ENCODE measurements at places on chromosomes 2 and 18.

DNA sequence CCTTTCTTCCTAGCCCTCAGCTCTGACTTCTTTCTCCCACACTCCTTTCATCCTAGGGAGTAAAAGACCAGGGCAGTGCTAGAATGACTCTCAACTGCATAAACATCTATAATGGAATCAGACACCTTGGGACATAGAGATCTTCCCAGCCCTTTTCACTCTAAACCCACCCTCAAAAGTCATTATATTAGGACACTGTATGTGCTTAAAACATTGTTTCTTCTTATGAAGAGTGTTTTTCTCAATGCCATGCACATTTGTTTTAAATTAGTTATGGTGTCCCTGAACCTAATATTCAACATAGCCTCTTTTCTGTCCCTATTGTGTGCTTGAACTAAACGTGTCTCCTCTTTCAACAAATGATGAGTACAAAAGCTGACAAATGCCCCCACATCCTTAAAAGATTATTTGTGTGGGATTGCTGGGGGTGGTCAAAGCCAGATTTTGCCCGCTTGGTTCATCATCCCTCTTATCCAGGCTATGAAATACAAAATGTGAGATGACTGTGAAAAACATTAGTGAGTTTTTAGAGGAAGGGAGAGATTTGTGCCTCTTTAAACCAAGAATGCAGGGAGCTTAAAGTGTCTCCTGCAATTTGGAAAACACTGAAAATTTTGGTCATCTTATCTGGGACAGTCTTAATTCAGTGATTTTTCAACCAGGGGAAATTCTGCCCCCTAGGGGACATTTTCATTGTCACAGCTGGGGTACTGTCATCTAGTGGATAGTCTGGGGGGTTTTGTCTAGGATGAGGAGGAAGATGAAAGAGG lies 29.0 kb downstream of the SERPINB5 start:
- DNase-seq: no peak

- no peak for DNase-seq
Measured at GRCh38 chr2:55929476-55929875, 5.9 kb upstream of the EFEMP1 start.

- DNase-seq: no peak
Measured at GRCh38 chr2:200509235-200509611, 645 bp downstream of the KCTD18 start.

DNA sequence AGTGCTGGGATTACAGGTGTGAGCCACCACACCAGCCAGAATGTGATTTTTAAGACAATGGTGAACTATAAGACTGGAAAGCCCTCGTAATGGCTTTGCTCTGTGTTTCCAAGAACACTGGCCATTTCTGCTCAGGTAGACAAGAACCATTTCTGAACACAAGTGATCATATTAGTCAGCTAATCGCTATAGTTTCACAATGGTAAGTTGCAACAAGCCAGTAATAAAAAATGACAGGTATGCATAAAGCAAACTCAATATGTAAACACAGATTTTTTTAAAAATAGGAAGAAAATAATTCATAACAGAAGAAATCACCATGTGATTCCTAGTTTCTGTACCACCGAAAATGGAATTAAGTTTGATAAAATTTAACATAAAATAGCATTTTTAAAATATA lies 166.5 kb downstream of the THADA start:
- no peak for DNase-seq

GRCh38 chr2:133326652-133327397 lies 241.4 kb downstream of the NCKAP5 start:
- no peak for DNase-seq

DNA sequence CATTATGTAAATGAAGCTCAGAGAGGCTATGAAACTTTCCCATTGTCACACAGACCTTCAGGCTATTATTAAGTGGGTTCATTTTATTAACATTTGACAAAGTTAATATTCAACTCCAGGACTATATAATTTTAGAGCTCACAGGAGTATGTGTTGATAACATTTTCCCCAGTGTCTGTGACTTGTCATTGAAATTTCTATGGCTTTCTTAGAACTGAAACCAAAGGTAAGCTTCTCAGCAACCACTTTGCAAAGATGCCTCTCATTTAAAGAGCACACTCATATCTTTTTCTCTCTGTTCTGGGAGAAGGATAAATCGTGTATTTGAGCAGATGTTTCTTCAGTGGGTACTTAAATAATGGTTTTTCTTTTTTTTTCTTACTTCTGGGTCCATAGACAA lies 61.8 kb upstream of the LHCGR start:
- no peak for DNase-seq

GRCh38 chr2:85732467-85733120 lies 21.2 kb upstream of the ATOH8 start:
- DNase-seq: no peak

DNA sequence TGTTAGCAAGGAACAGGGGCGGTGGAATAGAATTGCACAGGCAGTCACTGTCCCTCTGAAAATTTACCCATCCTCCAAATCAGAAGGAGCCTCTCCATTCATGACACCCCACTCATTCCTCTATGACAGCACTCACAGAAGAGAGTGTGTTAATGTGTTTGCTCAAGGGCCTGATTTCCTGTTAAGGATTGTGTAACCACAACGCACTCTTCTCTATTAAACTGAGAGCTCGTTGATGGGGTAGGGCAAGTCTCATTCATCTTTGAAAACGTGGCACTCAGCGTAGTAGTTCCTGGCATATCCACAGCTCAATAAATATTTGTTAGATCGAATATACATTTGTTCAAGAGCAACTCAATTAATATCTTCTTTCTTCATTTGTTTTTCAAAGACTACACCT lies 106.4 kb downstream of the VAPA start:
- DNase-seq: no peak

DNA sequence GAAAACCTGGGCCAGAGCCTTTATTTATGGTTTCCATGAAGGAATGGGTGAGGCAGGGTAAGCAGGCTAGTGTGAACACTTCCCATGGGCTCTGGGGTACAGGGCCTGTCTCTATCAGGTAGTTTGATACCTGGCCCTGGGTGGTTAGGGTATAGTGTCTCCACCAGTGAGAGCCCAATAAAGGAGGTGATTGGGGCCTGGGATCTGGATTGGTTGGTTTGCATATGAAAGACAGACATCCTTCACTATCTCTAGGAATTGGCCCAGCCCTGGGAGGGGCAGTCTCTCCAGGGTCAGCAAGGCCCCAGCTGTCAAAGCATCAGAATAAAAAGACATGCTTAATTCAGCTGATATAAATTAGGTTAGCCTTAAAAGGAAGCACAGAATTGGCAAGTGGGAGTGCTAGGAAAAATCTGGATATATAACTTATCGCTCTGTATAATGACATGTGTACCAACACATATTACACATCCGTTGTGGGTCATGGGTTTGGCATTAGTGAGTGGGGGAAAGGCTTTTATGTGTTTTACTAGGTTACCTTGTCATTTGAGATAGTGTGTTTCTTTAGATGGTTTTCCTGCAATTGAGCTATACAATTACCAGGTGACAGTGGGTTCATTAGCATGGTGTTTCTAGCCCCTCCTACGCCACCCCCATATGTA lies 18.5 kb upstream of the TMEM178A start:
- DNase-seq: no peak

DNA sequence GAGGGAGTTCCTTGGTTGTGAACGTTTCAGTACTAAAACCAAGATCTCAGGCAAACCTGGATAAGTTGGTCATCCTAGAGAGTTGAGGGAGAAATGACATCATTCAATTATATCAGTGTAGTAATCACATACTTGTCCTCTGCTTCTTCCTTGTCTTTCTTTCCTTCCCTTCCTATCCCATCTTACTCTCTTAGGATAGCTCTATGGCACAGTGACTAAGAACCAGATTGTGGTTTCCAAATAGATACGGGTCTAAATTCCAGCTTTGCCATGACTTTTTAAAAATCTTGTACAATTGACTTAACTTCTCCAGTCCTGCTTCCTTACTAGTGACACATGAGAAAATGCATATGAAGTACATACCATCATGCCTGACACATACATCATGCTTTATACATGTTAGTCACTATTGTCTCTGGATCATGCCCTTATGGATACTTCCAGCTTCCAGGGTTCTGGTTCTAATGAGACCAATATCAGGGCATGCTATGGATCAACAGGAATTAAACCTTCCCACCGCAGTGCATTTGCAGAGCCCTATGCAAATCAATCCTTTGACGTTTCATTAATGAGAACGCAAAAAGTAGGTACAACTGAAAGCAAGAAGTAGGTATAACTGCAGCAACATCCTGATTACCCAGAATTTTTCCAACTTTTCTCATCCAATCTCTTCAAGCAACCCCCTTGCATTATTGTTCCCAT lies 168.0 kb upstream of the KLF7 start:
- DNase-seq: no peak

DNA sequence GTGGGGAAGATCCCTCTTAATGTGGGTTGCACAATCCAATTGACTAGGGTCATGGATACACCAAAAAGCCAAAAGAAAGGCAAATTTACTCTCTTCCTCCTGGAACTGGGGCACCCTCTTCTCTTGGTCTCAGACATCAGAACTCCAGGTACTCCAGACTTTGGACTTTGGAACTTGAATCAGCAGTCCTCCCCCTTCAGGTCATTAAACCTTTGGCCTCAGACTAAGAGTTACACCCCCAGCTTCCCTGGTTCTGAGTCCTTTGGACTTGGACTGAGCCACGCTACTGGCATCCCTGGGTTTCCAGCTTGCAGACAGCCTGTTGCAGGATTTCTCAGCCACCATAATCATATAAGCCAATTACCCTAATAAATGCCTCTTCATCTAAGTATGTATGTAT lies 50.8 kb upstream of the KIF5C start:
- DNase-seq: no peak

- DNase-seq: no peak
Measured at GRCh38 chr2:104758199-104758620, 95.7 kb upstream of the POU3F3 start.

GRCh38 chr2:201980389-201980821 lies 53.2 kb upstream of the FZD7 start:
- DNase-seq: no peak

DNA sequence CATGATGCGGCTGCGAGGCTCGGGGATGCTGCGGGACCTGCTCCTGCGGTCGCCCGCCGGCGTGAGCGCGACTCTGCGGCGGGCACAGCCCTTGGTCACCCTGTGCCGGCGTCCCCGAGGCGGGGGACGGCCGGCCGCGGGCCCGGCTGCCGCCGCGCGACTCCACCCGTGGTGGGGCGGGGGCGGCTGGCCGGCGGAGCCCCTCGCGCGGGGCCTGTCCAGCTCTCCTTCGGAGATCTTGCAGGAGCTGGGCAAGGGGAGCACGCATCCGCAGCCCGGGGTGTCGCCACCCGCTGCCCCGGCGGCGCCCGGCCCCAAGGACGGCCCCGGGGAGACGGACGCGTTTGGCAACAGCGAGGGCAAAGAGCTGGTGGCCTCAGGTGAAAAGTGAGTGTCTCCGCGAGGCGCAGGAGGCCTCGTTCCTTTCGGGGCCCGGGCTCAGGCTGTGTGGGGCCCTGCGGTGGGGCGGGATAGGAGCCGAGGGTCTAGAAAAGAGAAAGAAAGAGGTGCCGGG lies 520 bp downstream of the GLS start:
- no peak for DNase-seq

GRCh38 chr2:120257522-120257921 lies 4.9 kb downstream of the RALB start:
- DNase-seq: no peak

- no peak for DNase-seq
Measured at GRCh38 chr2:133457861-133458260, 110.4 kb downstream of the NCKAP5 start.

GRCh38 chr18:59469463-59470180 lies 110.6 kb upstream of the LMAN1 start:
- no peak for DNase-seq

GRCh38 chr2:238502956-238503791 lies 76.4 kb downstream of the ASB1 start:
- no peak for DNase-seq

DNA sequence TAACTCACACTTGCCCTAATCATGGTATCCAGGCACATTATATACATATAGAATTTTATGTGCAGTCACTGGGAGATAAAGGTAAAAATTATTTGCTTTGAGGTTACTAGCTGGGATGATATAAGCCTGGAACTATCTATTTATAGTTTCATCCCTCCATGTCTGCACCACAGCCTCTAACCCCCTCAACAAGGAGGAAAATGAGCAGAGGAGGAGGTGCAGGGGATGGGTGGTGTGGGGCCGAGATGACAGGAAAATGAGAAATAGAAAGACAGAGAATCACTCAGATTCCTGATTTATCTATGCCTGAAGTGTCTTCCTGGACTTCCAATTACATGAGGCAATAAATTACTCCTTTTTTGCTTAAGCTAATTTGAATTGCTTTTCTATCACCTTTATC lies 145.2 kb downstream of the PIK3C3 start:
- no peak for DNase-seq

DNA sequence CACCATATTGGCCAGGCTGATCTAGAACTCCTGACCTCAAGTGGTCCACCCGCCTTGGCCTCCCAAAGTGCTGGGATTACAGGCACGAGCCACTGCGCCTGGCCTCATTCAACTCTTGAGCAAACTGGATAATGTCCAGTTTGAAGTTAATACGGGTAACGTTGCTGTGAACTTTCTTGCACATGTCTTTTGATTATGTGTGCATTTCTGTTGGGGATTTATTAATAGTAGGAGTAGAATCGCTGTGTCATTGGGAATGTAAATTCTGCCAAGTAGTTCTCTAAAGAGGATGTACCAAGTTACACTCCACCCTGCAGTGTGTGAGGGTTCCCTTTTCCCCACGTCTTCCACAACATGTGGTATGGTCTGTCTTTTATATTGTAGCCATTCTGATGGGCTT lies 6.2 kb downstream of the IMPA2 start:
- no peak for DNase-seq

DNA sequence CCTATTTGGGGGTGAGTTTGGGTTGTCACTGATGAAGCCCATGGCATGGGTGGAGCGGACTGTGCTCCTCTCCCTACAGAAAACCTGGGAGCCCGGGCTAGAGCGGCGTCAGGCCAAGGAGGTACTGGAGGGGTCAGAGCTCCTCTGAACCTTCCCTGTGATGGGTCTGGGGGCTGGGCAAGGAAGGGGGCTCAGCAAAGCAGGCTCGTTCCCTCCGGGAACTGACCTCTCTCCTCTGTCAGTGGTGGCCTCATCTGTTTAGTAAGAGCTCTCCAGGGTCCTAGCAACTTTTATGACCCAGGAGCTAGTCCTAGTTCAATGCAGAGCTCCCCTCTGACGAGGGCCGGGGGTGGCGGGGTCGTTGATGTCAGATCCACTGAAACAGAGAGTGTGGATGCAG lies 62.4 kb upstream of the OTOF start:
- DNase-seq: no peak

- no peak for DNase-seq
Measured at GRCh38 chr18:79379931-79380815, 15.6 kb upstream of the NFATC1 start.

GRCh38 chr2:200311139-200311538 lies 4.6 kb downstream of the SPATS2L start:
- no peak for DNase-seq

GRCh38 chr2:1758171-1758570 lies 13.9 kb upstream of the PXDN start:
- DNase-seq: no peak

- DNase-seq: no peak
Measured at GRCh38 chr2:102149644-102150455, 7.3 kb downstream of the IL1R1 start.

Data from stimulated activated CD4-positive, alpha-beta T cell treated with anti-CD3 and anti-CD28 coated beads, TNF-alpha, amount 100 ng/mL, for 24 hours (primary cell).